ENCODE measurements at places on chromosomes 16 and 17. TPM values are rescaled to one million over a fixed set of nuclear protein-coding genes. Genes with fewer than 3 reads are reported as not detected.

GRCh38 chr16:734208-734980 lies 6.4 kb downstream of the CIAO3 start:
- H3K4me1 ChIP-seq: no peaks in the 10 kb centered on the region
- H3K27ac ChIP-seq: no peak overlapping the region
- H3K4me3 ChIP-seq: no peak overlapping the region

GRCh38 chr17:51739245-51739886 lies 419.1 kb downstream of the CA10 start:
- no peak overlapping the region for H3K4me3 ChIP-seq
- no peaks in the 10 kb centered on the region for H3K4me1 ChIP-seq
- no peaks in the 10 kb centered on the region for H3K36me3 ChIP-seq
- no peaks in the 10 kb centered on the region for H3K27me3 ChIP-seq

DNA sequence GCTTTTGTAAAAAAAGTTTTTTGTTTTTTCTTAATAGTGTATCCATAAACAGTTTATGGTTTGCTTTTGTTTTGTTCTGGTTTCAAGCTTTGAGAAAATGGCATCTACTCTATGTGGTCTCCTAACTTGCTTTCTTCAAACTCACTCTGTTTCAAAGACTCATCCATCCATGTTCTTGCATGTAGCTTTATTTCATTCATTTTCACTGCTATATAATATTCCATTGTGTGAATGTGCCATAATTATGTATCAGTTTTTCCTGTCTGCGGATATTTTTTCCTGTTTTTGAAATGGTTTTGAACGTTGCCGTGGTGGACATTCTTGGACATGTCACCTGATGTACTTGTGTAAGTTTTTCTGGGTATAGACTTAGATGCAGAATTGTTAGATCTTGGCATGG lies 39.1 kb downstream of the MGAT5B start:
- no peak overlapping the region for H3K4me3 ChIP-seq
- no peaks in the 10 kb centered on the region for H3K4me1 ChIP-seq
- no peaks in the 10 kb centered on the region for H3K27me3 ChIP-seq
- no peaks in the 10 kb centered on the region for H3K36me3 ChIP-seq

Gene TAC4
- not detected for total RNA-seq

DNA sequence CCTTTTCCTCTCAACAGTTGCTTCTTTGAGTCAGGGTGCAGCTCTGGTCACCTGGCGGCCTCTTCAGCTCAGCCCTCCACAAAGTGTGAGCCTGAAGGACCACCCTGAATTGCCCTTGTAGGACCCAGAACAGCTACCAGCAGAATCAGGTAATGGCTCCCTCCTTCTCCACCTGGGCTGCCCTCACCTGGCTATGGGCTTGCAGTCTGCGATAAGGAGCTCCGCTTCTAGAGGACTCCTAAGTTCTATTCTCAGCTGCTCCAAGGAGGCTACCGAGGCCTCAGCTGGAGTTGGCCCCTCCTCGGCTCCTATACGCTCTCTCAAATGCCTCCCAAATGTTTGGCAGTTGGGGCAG lies 13.4 kb downstream of the SMIM5 start:
- no peak overlapping the region for H3K4me3 ChIP-seq
- H3K27me3 ChIP-seq: no peaks in the 10 kb centered on the region
- H3K27ac ChIP-seq: no peak overlapping the region
- H3K4me1 ChIP-seq: peaks cover 8% of the 10 kb centered on the region
- DNase-seq: no peak

DNA sequence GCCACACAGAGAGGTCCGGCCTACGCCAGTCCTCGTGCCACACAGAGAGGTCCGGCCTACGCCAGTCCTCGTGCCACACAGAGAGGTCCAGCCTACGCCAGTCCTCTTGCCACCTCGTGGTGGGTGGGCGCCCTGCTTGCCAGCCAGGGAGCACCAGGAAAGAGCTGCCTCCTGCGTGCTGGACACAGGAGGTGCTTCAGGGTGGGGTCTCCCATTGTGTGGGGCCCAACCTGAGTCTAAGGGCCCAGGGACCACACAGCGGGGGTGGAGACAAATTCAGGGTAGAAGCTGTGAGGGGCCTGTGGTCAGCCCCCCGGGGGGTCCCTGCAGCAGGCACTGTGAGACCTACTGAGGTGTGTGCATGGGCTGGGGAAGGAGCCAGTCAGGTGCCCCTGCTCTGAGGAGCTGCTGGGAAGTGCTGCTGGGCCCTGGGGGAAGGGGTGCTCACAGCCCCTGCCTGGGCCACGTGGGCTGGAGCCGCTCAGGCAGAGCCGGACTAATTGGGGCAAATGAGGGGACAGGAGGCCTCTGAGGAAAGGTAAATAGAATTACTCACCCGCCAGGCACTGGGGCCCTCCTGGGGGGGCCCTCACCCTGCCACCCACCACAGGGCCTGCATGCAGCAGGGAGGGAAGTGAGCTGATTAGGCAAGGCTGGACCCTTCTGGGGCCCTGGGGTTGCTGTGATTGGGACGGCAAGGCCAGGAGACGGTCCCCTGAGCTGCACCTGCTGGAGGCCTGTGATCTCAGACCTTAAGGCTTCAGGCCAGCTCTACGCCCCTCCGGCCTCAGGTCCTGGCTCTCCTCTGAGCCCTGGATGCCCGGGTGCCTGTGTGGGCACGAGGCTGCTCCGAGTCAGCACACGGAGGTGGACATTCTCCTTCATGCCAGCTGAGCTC lies 11.0 kb downstream of the GCGR start:
- no peaks in the 10 kb centered on the region for H3K4me1 ChIP-seq
- no peak for DNase-seq
- H3K4me3 ChIP-seq: no peak overlapping the region
- H3K36me3 ChIP-seq: no peaks in the 10 kb centered on the region
- no peak overlapping the region for H3K27ac ChIP-seq

GRCh38 chr17:35244341-35245195 lies 1.7 kb downstream of the SLFN5 start:
- H3K4me1 ChIP-seq: peaks cover 18% of the 10 kb centered on the region
- peaks cover 2% of the 10 kb centered on the region for H3K36me3 ChIP-seq
- H3K27ac ChIP-seq: peak overlapping the region; percentile 91
- peak; percentile 57 for DNase-seq
- no peaks in the 10 kb centered on the region for H3K27me3 ChIP-seq

DNA sequence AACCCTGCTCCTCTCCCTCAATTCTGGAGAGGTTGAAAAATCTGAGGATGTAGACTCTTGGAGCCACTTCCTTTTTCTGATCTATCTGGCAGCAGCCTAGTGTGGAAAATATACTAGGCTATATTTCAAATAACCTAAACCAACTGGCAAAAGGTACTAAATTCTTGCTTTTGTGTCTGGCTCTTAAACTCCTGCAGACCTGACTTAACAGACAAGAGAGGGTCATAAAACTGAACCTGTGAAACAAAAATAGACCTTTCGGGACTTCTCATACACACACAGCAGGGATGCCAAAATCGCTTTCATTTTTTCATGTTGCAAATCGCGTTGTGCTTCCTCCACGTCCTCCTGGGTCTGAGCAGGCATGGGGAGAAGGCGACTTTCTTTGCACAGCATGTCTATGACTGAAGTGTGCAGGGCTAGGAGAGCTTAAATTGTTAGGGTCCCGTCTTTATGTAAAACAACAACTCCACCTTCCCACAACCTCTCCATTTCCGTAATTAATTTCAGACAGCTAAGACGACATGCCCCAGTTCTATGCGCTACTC lies 520.7 kb upstream of the PSMD7 start:
- H3K4me1 ChIP-seq: peaks cover 11% of the 10 kb centered on the region
- no peaks in the 10 kb centered on the region for H3K36me3 ChIP-seq
- H3K4me3 ChIP-seq: peak overlapping the region; percentile 20
- H3K27ac ChIP-seq: no peak overlapping the region

DNA sequence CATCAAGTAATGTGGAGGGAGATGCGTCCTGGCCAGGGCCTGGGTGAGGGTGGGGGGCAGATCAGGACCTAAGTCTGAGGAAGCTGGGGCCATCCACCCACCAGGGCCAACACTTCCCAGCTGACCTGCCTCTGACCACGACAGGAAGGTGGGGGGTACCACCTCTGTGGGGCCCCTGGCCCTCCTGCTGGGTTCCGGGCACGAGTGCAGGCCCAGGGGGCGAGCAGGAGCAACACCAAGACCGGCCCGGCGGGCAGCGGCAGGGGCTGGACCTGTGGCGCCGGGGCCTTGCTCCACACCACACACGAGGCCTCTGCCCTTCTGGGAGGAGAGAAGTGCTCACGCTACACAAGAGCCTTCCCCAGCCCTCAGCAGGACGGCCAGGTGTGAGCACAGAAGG lies 13.3 kb downstream of the PDIA2 start:
- H3K36me3 ChIP-seq: no peaks in the 10 kb centered on the region
- H3K27ac ChIP-seq: no peak overlapping the region
- no peaks in the 10 kb centered on the region for H3K27me3 ChIP-seq
- no peak for DNase-seq

- no peak overlapping the region for H3K27ac ChIP-seq
- no peaks in the 10 kb centered on the region for H3K36me3 ChIP-seq
Measured at GRCh38 chr17:10062691-10063385, 135.6 kb downstream of the GAS7 start.

Gene MMP28
- 1.2 TPM for total RNA-seq

DNA sequence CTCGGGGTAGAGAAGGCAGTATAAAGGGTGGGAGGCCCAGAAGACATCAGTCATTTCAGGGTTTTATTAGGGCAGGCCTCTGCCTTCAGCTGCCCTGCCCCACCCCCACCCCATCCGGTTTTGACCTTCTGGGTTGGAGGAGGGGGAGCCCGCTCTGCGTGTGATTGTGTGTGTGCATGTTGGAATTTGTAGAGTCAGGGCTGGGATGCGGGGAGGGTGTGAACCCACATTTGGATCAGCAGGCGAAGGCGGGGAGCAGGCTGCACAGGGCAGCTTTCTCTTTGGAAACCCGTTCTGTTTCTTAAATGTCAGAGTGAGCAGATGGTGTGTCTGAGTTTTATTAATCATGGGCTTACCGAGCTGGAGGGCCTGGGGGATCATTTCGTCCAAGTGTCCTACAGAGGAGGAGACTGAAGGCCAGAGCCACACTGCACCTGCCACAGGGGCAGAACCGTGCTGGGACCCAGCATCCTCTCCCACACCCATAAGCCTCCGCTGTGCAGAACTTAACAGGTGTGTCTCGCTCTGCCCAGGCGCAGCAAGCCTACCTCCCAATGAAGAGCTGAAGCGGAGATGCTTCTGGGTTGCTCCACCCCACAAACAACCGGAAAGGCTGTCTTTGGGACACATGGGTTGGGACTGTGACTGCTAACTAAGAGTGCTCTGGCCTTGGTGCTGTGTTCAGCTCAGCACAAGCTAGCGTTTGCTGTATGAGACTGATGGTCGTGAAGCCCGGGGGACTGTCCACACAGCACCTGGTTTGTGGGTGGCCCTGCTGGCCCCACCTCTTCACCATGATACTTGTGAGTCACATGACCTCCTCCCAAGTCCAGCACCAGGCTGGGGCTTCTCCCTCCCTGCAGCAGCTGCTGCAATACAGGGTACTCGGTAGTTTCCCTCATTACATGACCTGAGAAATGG lies 70.9 kb upstream of the GSE1 start:
- H3K27me3 ChIP-seq: no peaks in the 10 kb centered on the region
- H3K4me1 ChIP-seq: no peaks in the 10 kb centered on the region
- no peak overlapping the region for H3K27ac ChIP-seq

Gene TMED6
- 0.64 TPM for total RNA-seq

Gene SLFN12L
- total RNA-seq: not detected

DNA sequence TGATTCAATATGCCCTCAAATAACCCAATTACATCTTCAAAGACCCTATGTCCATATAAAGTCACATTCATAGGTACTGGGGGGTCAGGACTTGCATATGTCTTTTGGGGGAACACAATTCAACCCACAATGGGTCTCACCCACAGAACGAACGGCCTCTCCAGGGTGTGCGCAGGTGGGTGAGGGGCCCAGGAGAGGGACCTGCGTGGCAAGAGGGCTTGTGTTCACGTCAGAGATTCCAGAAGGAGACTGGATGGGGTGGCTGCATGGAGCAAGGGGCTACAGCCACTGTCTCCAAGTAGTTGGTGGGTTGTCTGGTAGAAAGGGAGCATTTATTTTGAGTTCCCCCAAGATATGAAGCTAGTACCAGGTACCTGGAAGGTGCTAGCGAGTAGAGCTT lies 212.2 kb downstream of the SEC14L1 start:
- peaks cover 33% of the 10 kb centered on the region for H3K4me1 ChIP-seq
- H3K27ac ChIP-seq: no peak overlapping the region
- H3K27me3 ChIP-seq: no peaks in the 10 kb centered on the region
- no peak for DNase-seq
- no peaks in the 10 kb centered on the region for H3K36me3 ChIP-seq

Gene CTRB2
- total RNA-seq: 0.43 TPM

Gene HOXB8
- total RNA-seq: not detected

DNA sequence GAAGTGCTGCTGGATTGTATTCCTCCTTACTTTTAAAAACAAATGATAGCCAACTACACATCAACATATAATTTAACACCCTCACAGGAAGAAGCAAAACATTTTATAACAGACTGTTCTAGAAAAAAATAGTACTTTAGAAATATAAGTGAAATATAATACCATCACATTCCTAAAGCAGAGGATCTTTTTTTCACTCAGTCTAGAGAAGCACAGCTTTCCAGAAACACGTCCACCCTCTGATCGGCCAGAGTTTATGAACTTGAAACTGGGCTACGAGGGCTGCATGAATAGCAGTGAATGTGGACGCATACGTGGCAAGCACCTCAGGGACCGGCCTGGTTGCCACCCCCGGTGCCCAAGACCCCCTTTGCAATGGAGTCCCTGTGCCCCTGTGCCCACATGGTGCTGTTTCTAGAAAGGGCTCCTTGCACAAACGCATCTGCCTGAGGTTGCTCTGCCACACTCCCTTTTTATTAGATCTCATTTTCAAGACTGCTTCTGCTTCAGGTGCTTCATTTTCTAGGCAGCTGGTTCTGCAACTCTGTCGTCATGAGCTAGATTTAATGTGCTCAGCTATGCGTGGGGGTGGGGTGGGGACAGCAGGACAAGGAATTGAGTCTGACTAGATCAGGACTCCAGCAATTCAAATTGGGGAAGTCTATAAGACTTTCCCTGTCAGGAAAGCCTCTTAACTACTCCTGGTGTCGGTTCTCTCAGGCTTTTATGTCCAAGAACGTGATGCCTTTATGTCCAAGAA lies 29.1 kb upstream of the ERN1 start:
- no peak for DNase-seq
- H3K4me1 ChIP-seq: no peaks in the 10 kb centered on the region
- H3K36me3 ChIP-seq: no peaks in the 10 kb centered on the region
- no peaks in the 10 kb centered on the region for H3K27me3 ChIP-seq
- H3K4me3 ChIP-seq: no peak overlapping the region
- H3K27ac ChIP-seq: no peak overlapping the region

Gene UNC45B
- total RNA-seq: not detected

DNA sequence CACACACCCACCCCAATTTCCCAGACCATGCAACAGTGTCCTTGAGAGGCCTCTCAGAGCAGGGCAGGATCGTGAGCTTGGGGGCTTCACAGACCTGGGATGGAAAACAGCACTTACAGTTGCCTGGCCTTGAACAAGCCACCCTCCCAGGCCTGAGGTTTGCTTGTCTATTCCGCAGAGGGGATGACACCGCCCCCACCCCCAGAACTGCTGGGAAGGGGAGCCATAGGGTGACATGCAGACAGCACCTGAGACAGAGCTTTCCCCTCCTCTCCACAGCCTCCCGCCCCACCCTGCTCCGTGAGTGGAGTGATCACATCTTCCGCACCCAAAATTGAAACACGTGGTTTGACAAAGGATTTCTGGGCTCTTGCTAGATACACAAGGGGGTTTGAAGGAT lies 131.5 kb upstream of the TNRC6C start:
- H3K4me1 ChIP-seq: peaks cover 28% of the 10 kb centered on the region
- no peak for DNase-seq
- no peak overlapping the region for H3K4me3 ChIP-seq

All from astrocyte (in vitro differentiated cells and primary cell).